ENCODE measurements at places on chromosomes 4 and X.

GRCh38 chr4:73945140-73945539 is 36.7 kb downstream of the PF4 start:
- no peak for DNase-seq

DNA sequence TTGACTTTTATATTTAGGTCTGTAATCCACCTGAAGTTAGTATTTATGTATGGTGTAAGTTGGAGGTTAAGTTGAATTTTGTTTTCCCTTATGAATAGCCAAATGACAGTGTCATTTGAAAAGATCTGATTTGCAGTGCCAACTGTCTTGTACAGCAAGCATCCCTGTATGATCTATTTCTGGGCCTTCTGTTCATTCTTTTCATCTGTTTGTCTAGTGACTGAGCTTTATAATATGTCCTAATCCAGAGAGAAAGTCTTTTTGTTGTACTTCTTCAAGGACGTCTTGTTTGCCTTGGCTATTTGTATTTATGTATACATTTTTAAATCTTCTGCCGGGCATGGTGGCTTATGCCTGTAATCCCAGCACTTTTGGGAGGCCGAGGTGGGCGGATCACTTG is 39.6 kb downstream of the CDKL5 start:
- no peak for DNase-seq

GRCh38 chr4:76011700-76012387 is 4.5 kb upstream of the CXCL9 start:
- DNase-seq: peak; percentile 25

DNA sequence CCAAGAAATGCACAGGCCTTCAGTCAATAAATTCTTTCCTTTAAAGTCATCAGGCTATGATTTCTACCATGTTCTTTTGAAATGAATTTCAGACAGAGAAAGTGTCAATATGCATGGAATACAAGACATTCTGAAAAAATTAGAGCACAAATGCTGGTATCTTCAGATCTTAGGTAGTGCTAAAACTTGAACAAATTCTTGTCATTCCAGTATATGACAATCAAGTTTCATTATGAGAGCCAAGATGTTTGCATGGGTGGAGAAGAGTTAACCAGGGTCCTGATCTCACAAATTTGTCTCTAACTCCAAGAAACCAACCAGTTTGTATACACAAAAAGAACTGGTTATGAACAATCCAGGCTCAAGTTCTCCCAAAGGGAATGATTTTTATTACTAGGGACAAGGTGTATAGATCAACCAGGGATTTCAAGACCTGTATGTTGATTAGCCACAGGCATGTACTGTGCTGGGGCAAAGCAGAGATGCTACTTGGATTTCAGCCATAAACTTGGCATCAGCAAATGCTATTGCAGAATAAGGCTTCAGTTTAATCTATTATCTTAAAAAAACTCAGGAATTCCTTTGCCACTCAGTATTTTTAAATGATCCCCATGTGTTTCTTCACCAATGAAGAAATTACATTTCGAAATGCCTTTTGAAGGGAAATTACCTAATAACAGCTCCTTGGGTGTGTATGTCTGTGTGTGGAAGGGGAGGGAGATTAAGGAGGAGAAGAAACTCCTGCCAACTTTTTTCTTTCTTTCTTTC is 69.7 kb downstream of the FANCB start:
- no peak for DNase-seq

DNA sequence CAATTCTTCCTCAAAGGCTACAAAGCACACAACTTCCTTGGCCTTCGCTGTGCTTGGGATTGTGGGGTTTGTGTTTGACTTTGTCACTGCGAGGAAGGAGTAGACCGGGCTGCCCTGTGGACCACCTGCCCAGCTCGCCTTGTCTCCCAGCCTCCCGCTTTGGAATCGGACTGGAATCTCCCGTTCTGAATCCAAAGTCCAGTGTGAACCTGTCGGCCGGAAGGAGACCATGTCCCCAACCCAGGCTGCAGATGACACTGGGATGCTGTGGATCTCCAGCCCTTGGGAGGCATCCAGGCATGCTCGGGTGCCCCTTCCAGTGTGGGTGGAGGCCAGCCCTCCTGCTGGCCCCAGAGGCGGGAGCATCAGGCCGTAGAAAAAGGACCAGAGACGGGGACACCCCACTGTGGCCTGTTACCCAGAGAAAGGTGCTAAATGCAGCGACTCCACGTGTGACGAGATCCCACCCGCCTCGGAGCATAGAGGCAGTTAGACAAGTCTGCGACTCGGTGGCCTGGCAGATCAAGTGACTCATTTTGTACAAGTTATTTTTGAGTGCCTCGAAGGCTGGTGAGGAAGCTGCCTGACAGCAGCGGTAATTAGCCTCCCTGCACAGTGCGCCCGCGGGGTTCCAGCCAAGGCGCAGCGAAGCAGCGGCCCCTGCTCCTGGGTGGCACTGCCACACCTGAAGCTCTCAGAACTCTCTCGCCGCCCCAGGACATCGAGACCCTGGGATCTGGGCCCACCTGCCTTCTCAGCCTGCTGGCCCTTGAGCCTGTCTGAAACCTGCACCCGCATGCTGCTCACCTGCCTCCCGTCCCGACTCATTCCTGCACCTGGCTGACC is 57.5 kb downstream of the ADRA2C start:
- no peak for DNase-seq

- DNase-seq: no peak
Measured at GRCh38 chrX:138018145-138018799, 452.3 kb downstream of the ZIC3 start.

GRCh38 chrX:95884186-95884585 is 800.5 kb upstream of the DIAPH2 start:
- DNase-seq: no peak
